ENCODE measurements at places on chromosomes 12 and 14.

DNA sequence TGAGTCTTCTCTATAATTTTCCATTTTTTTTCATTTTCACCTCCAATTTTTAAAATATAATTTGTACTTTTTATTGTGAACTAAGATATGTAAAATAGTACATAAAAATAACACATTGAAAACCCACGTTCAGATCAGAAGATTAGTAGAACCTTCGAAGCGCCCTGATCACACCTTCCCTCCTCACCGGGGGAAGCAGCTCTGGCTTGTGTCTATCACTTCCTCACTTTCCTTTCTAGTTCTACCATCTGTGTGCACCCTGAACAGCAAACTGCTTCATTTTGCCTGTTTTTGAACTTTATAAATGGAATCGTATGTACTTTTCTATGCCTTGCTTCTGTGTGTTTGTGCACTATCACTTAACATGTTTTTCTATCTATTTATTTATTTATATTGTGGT, 11.8 kb upstream of the CD27 start:
- no peak for DNase-seq

- no peak for DNase-seq
Measured at GRCh38 chr12:6340745-6341416, 995 bp downstream of the TNFRSF1A start.

- peak; percentile 25 for DNase-seq
Measured at GRCh38 chr12:54191550-54192022, 2.8 kb upstream of the SMUG1 start.

- DNase-seq: no peak
Measured at GRCh38 chr12:47590771-47591360, 115.0 kb downstream of the RPAP3 start.

DNA sequence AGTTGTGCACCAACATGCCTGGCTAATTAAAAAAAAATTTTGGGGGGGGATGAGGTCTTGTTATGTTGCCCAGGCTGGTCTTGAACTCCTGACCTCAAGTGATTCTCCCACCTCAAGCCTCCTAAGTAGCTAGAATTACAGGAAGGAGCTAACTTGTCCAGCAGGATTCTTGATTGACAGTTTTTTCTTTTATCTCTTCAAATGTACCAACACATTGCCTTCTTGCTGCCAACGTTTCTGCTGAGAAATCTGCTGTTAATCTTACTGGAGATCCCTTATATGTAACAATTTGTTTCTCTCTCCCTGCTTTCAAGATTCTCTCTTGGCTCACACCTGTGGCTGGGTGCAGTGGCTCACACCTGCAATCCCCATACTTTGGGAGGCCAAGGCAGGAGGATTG, 22.4 kb upstream of the MARK3 start:
- DNase-seq: no peak

DNA sequence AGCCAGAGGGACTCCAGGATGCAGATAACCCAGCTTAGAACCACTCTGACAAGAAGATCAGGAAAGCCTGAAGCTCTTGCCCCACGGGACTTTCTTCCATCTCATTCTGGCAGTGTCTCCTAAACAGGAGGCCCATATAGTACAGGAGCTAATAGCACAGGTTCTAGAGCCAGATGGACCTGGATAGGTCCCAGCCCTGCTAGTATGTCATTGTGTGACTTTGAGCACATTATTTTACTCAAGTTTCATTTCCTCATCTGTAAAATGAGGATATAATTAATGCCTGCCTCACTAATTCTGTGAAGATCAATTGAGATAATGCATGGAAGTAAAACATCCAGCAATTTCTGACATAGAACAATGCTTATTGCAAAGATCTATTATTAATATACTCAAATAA, 66.5 kb upstream of the GZMB start:
- no peak for DNase-seq

GRCh38 chr12:14950982-14951746, 10.2 kb downstream of the ARHGDIB start:
- no peak for DNase-seq

DNA sequence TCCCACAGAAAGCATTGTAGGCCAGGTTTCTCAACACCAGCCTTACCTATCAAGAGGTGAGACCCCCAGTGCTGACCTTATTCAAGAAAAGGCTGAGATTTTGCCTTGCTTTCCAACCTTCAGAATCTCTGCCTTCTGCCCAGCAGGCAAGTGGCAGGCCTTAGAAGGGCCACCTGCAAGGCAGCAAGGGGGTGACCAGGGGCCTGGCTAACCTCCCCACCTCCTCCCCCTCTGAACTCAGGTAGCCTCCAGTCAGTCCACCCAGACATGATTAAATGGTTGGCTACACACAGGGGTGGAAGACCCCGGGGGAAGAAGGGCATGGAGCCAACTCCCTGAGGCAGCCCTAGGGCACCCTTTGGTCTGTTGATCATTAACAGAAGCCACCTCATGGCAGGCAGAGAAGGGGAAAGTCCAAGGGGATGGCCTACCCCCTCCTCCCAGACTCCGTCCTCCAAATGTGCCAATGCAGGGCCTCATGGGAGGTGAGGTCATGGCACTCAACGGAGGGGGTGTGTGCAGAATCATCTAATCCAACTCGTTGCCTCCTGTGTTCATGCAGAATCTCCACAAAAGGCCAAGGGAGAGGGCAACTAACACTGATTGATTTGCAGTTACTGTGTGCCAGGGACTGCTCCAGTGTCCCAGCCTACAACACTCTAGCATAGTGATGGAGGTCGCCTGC, 8.5 kb downstream of the ZFP36L1 start:
- no peak for DNase-seq

- DNase-seq: no peak
Measured at GRCh38 chr12:50039151-50039835, 14.0 kb upstream of the RACGAP1 start.

- no peak for DNase-seq
Measured at GRCh38 chr14:45271858-45272537, 19.0 kb upstream of the MIS18BP1 start.

DNA sequence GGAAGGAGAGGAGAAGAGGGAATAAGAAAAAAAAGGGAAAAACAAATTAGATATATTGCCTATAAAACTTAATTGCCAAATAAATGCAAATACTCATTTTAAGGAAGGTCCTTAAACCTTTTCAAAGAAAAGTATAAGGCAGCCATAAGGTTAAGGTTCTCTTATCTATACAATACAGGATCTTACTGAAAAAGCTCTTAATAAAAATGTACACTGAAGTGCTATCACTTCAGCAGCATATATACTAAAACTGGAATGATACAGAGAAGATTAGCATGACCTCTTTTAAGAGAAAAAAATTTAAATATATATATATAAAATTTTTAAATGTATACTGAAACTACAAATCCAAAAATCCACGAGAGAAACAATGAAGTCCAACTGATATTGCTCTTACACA, 65.6 kb downstream of the PPP2R5E start:
- no peak for DNase-seq

DNA sequence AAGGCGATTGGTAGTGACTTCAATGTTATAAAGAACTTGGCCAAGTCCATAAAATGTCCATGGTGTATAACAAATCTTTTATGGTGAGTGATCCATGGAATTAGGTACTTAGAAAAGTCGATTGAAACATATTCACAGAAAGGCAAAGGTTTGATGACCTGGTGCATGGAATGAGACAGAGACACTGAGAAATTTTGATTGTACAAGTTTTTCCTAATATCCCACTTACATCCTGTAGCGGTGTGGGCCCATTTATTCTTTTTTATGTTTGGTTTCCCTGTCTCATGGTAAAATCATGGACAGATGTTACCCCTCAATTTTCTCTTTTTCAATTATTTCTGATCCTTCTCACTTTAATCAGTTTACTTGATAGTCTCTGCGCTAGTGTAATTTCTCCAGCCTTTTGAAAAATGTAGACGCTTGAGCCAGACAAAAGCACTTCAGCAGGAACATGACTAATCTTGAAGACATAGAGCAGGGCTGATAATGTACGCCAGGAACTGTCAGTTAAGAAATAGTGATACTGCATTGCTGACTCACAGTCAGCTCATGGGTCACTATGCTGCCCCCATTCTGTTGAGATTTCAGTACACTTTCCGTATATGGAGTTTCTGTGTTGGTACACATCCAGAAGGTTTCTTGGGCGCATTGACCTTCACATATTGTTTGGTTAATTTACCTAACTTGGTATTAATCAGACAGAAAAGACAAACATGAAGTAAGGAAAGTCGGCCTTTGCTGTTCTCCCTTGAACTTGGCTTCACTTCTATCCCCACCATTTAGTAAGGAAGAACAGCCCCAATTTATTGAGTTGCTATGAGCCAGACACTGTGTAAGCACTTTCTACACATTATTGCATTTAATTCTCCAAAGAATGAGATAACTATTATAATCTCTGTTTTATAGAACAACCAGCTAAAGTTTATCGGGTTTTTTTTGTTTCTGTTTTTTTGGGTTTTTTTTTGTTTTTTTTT, 841.7 kb downstream of the DIO2 start:
- DNase-seq: no peak

DNA sequence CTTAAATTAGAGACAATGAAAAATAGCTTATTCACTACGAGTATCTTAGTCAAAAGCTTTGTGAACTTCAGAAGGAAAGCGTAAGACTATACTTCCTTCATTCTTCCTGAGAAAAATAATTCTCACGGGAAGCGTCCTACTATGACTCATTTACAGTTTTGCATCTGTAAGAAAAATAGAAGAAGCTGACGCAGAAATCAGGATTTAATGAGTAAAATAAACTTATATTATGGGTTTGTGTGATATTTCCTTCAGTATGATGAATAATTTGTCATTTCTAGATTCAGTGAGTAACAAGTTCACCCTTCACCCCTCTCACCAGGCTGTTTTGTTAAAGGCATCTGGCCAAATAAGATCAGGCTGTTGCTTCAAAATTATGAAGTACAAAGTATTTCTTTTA, 17.8 kb upstream of the PDE3A start:
- no peak for DNase-seq

DNA sequence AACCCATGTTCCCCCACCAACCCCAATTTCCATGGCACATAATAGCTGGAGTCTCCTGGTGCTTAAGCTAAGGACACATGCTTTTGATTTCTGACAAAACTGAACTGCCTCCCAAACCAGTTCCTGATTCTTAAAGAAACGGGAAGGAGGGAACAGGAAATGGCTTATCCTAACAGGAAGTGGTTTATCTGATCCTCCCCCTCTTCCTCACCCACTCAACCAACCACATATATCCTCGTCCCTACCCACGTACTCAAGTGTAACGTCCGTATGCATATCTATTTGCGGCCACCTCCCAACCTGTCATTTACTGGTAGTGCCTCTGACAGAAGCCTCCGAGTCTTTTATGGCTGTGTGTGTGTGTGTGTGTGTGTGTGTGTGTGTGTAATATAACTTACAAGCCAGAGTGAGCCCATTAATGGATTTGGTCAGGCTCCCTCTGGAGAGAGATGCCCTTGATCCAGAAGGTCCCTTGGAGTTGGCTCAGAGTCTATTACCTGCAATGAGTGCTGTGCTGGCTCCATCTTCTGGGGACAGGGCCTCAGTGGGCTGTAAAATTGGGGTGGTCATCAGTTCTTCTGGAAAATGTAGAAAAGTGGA, 7.7 kb downstream of the DAZAP2 start:
- DNase-seq: no peak

GRCh38 chr14:96920023-96920422, 122.8 kb downstream of the VRK1 start:
- DNase-seq: no peak

- DNase-seq: no peak
Measured at GRCh38 chr12:102390068-102390467, 90.3 kb downstream of the IGF1 start.

DNA sequence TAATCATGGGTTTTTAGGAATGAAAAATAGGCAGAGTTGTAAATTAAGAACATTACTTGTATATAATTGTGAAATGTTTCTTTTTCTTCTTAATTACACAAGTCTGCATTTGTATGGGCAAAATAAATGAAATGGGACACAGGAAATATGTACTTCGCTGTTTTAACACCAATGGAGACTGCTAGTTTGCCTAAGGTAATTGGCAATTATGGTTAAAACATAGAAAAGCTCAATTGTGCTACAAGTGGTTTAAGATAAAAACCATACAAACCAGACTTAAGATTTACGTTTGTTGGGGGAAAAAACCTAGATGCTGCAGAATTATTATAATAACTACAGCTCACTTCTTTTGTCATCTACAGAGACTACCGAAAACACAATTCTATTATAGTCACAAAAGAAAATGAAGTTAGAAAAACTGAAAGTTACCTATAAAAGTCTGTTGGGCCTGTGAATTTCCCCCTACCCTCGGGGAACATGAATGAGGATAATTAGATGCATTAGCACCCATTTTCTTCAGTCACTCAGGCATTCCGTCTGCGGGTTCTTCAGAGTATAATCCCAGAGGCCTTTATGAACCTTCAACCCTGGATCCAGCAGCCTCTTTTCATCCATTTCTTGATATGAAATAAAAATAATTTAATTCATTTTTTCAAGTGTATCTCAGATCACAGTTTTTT, 37.2 kb downstream of the BTBD7 start:
- DNase-seq: no peak

DNA sequence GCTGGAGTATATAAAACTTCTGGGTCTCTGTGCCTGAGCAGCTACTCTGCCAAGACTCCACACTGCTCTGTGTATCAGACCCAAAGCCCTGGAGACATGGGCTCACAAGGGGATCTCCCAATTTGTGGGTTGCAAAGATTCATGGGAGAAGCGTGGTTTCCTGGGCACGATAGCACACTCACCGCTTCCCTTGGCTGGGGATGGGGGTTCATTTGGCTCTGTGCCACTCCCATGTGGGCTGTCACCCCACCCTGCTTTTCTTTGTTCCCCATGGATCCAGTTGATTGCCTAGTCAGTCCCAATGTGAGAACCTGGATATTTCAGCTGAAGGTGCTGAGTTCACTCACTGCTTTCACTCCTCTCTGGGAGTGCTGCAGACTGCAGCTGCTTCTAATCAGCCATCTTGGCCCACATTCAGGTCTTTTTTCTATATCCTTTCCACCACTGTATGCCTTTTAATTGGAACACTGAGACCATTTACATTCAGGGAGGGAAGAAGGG, 40.0 kb upstream of the PCNX4 start:
- no peak for DNase-seq

GRCh38 chr14:71933001-71933587, 865 bp downstream of the RGS6 start:
- no peak for DNase-seq

GRCh38 chr14:98242903-98243302, 1029.1 kb downstream of the BCL11B start:
- DNase-seq: no peak

- no peak for DNase-seq
Measured at GRCh38 chr12:69214169-69214568, 25.2 kb upstream of the CPSF6 start.

DNA sequence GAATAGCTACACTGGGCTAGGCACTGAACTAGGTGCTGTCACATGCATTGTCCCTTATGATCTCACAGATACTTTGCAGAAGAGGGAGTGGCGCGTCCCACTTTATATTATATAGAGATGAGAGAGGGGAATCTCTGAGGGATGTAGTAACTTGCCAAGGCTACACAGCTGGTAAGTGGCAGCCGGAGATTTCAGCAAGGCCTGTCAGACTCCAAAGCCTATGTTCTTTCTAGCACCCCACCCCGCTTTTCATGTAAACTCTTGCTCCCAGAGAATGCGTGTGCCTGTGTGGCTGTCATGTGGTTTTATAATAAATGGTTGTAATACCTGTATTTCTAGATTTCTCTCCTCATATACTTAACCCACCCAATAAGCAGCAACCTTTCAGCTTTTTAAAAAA, 39.1 kb downstream of the WDR20 start:
- DNase-seq: no peak
